ENCODE measurements at places on chromosomes 2 and 18. TPM values are rescaled to one million over a fixed set of nuclear protein-coding genes. Genes with fewer than 3 reads are reported as not detected.
A peak's percentile ranks its signal among the peaks of the same experiment; 100 is the strongest.

- no peaks in the 10 kb centered on the region for H3K4me1 ChIP-seq
- DNase-seq = no peak
- no peak overlapping the region for H3K27ac ChIP-seq
- H3K4me3 ChIP-seq = no peak overlapping the region
- H3K36me3 ChIP-seq = no peaks in the 10 kb centered on the region
- no peaks in the 10 kb centered on the region for H3K27me3 ChIP-seq
Measured at GRCh38 chr18:60295674-60296073, 76.9 kb downstream of the MC4R start.

DNA sequence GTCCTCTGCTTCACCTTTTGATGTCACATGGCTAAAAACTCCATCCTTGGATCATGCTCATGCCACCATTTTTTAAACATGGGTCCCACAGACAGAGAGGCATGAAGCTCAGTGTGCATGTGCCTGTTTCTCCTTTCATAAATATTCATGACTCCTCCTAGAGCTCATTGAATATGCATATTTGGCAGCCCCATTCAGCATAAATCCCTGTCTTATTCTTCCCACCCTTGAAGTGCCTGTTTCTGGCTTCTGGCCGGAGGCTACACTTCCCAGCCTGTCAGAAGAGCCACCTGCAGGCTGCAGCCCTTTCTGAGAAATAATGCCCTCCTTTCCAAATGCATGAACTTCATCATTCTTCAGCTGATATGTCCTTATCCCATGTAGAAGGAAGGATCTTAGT lies 109.7 kb downstream of the LDLRAD4 start:
- H3K36me3 ChIP-seq = no peaks in the 10 kb centered on the region
- H3K27ac ChIP-seq = peak overlapping the region; percentile 20
- H3K27me3 ChIP-seq = peaks cover 2% of the 10 kb centered on the region
- H3K4me1 ChIP-seq = peaks cover 3% of the 10 kb centered on the region
- no peak overlapping the region for H3K4me3 ChIP-seq
- DNase-seq = no peak

GRCh38 chr2:164257742-164258141 lies 363.5 kb downstream of the GRB14 start:
- no peak for DNase-seq
- no peaks in the 10 kb centered on the region for H3K27me3 ChIP-seq
- no peak overlapping the region for H3K4me3 ChIP-seq
- H3K4me1 ChIP-seq = no peaks in the 10 kb centered on the region

DNA sequence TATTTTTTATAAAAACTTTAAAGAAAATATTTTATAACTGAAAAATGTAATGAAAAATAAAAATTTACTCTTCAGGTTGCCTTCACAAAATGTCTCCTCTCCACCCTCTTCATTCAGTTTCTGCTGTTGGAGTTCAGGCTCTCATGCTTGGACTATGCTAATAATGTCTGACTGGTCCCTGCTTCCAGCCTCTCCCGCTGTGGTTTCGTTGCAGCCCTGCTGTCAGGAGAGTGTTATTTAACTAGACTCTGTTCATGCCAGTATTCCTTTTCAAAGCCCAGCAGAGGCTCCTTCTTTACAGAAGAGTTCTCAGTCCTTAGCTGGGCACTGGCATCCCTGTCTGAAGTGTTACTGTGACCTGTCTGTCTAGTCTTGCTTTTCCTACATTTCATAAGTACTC lies 40.4 kb downstream of the CLIP4 start:
- H3K4me3 ChIP-seq = no peak overlapping the region
- H3K4me1 ChIP-seq = peaks cover 7% of the 10 kb centered on the region
- peak overlapping the region; percentile 44 for H3K27ac ChIP-seq
- H3K27me3 ChIP-seq = no peaks in the 10 kb centered on the region

The ERBB4 gene
- total RNA-seq = not detected

The SERTAD2 gene
- total RNA-seq = 27.0 TPM

- H3K27me3 ChIP-seq = peaks cover 17% of the 10 kb centered on the region
- H3K4me1 ChIP-seq = no peaks in the 10 kb centered on the region
- no peak overlapping the region for H3K27ac ChIP-seq
- no peaks in the 10 kb centered on the region for H3K36me3 ChIP-seq
- peak; percentile 38 for DNase-seq
- H3K4me3 ChIP-seq = no peak overlapping the region
Measured at GRCh38 chr2:54503192-54503591, 47.1 kb downstream of the SPTBN1 start.

GRCh38 chr18:35174093-35174731 lies 66.6 kb upstream of the ZNF397 start:
- no peak overlapping the region for H3K4me3 ChIP-seq
- H3K36me3 ChIP-seq = peaks cover 8% of the 10 kb centered on the region
- H3K27me3 ChIP-seq = no peaks in the 10 kb centered on the region
- H3K4me1 ChIP-seq = peaks cover 8% of the 10 kb centered on the region
- peak overlapping the region; percentile 40 for H3K27ac ChIP-seq
- DNase-seq = no peak

DNA sequence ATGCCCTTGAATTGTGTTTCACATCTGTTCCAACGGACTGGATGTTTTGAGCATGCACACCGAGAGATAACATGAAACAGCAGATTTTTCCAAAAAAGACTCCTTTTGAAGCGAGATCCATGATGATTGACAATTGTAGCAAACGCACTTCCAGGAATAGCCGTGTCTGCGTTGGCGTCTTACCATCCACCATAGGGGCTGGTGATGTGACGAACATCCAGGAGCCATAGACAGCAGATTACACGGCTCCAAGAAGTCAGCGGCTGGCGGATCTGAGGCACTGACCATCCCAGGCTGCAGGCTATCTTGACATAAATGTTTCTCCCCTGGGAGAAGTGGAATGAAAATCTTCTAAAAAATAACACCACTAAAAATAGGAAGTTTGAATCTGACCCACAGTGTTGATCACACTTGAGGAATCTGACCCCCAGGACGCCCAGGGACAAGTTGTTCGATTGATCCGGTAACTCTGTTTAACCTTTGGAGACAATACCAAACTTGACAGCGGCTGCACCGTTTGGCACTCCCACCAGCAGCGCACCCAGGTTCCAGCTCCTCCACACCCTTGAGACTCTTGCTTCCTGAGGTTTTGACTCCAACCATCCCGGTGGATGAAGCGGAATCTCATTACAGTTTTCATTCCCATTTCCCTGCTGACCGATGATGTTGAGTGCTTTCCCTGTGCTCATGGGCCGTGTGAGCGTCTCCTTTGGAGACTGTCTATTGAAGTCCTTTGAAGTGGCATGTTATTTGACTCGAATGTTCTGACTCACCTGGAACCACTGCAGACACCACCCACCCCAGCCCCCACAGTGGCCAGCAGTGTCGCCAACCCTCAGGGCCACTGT lies 140.0 kb upstream of the GPC1 start:
- H3K27ac ChIP-seq = no peak overlapping the region
- no peak overlapping the region for H3K4me3 ChIP-seq
- no peaks in the 10 kb centered on the region for H3K27me3 ChIP-seq
- no peaks in the 10 kb centered on the region for H3K4me1 ChIP-seq

The RBM43 gene
- 11.6 TPM for total RNA-seq

GRCh38 chr2:236670235-236670620 lies 100.6 kb downstream of the ACKR3 start:
- peaks cover 6% of the 10 kb centered on the region for H3K27me3 ChIP-seq
- H3K4me1 ChIP-seq = peaks cover 1% of the 10 kb centered on the region
- H3K36me3 ChIP-seq = no peaks in the 10 kb centered on the region
- no peak overlapping the region for H3K27ac ChIP-seq
- no peak overlapping the region for H3K4me3 ChIP-seq

DNA sequence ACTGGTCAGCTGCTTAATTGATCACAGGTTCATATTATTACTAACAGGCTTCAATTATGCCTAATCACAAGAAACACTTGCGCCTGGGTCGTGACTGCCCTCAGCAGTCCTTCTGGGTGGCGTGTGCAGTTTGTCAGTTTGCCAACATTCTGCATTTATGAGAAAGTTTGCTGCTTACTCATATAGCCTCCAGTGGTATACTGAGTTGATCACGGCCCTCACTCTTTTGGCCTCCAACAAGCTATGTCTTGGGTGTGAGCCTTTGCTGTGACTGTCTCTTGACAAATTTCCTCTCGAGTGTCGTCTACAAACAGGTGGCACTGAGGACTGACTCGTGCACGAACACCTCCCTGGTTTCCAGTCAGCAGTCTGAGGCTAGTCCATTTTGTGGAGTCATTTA lies 27.3 kb downstream of the DCDC2C start:
- no peak for DNase-seq
- no peak overlapping the region for H3K27ac ChIP-seq
- no peaks in the 10 kb centered on the region for H3K36me3 ChIP-seq
- no peak overlapping the region for H3K4me3 ChIP-seq

DNA sequence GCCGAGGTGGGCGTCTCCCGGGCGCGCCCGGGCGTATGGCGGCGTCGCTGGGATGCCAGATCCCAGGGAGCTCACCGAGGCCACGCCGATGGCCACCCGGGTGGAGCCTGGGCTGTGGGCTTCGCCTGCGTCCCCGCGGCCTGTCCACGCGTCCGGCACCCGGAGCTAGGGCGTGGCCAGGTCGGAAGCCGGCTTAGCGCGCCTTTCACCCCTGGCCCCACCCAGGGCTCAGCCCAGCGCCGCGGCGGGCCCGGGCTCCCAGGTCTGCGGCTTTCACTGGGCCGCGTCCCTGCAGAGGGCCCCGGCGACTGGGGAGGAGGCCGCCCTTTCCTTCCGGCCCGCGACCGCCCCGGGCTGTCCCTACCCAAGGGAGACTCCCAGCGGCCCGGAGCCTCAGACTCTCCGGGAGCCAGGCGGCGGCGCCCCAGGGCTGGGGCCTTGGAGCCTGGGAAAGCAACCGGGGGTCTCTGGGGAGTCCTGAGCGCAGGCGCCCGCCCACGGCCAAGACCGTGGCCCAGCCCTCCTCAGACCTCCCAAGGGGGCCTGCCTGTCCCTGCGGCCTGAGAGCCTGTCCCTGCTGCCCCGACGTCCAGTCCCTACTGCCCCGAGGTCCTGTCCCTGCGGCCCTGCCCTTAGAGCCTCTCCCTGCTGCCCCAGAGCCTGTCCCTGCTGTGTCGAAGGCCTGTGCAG lies 36.3 kb upstream of the ITM2C start:
- DNase-seq = peak; percentile 64
- H3K4me3 ChIP-seq = peak overlapping the region; percentile 47
- no peaks in the 10 kb centered on the region for H3K36me3 ChIP-seq
- H3K27ac ChIP-seq = no peak overlapping the region
- peaks cover 53% of the 10 kb centered on the region for H3K27me3 ChIP-seq

- H3K36me3 ChIP-seq = no peaks in the 10 kb centered on the region
- H3K4me1 ChIP-seq = no peaks in the 10 kb centered on the region
- no peak for DNase-seq
- no peak overlapping the region for H3K4me3 ChIP-seq
- H3K27ac ChIP-seq = no peak overlapping the region
Measured at GRCh38 chr2:16179701-16180416, 239.5 kb downstream of the MYCN start.

GRCh38 chr18:57447154-57447621 lies 12.0 kb downstream of the ONECUT2 start:
- H3K27me3 ChIP-seq = peaks cover 41% of the 10 kb centered on the region
- no peak overlapping the region for H3K4me3 ChIP-seq
- no peaks in the 10 kb centered on the region for H3K36me3 ChIP-seq
- H3K27ac ChIP-seq = no peak overlapping the region
- DNase-seq = peak; percentile 57

DNA sequence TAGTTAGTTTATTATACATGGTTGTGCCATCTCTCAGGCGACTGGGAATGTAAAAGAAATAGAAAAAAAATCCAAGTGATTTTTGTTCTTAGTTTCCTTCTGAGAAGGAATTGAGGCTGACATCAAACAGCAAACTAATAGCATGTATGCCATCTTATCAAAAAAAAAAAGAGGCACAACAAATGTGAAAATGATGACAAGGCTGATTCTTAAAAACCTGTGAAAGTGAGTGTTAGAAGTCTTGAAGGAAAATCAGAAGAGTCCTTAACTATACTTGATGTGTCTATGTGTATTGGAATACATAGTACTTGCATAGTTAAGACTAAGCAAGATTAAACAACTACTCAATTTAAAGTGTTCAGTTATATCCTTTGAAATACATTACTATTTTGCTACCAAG lies 161.0 kb downstream of the CCDC85A start:
- H3K27ac ChIP-seq = no peak overlapping the region
- no peaks in the 10 kb centered on the region for H3K36me3 ChIP-seq
- H3K4me1 ChIP-seq = no peaks in the 10 kb centered on the region
- DNase-seq = no peak

The RGPD8 gene
- total RNA-seq = 13.7 TPM

DNA sequence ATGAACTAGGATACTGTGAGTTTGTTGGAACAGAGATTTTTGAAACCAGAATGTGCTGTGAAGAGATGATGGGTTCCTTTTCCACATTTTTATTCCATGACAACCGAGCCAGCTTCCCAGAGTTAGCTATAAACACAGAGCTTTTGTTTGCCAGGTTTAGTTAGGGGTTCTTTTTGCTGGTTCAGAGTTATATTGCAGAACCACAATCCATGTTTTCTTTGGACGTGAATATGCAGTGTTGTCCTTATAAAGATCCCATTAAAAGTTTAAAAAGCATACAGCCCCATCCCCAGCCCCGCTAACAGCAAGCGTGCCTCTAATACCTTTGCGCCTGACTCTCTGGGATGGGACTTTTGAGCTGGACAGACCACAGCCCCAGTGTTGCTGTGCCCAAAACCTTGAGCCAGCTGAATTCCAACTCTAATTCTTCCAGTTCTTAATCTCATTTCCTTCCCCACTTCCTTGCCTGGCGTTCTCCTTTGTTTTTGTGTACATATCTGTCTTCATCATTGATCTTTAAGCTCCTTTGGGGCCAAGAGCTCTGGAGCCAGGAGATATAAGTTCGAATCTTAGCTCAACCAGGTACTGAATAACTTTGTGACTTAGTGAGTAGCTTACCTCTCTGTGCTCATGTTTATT lies 72.3 kb downstream of the SPATS2L start:
- no peak for DNase-seq
- H3K4me1 ChIP-seq = peaks cover 77% of the 10 kb centered on the region
- H3K4me3 ChIP-seq = no peak overlapping the region

DNA sequence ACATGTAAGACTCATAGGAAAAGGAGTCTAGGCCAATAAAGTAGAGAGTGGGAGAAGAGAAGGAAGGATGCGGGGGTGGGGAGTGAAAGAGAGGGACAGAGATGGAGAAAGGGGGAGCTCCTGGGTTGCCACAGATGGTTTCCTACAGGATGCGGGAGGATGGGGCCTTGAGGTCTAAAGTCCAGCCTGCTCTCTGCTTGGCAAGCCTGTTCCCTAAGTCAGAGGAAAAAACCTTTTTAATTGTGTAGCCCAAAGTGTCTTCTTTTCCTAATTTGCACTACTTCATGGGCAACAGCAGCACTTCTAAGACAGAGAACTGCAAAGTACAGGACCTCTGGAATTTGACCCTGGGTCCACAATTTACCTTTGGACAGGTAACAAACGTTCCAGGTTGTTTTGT lies 1.4 kb upstream of the FAM110C start:
- H3K36me3 ChIP-seq = no peaks in the 10 kb centered on the region
- DNase-seq = no peak
- H3K27me3 ChIP-seq = peaks cover 61% of the 10 kb centered on the region
- H3K4me3 ChIP-seq = no peak overlapping the region
- H3K4me1 ChIP-seq = peaks cover 6% of the 10 kb centered on the region
- H3K27ac ChIP-seq = no peak overlapping the region

- no peak overlapping the region for H3K4me3 ChIP-seq
- H3K27me3 ChIP-seq = peaks cover 14% of the 10 kb centered on the region
- H3K27ac ChIP-seq = no peak overlapping the region
- no peak for DNase-seq
- peaks cover 22% of the 10 kb centered on the region for H3K4me1 ChIP-seq
Measured at GRCh38 chr2:222756951-222757650, 85.6 kb downstream of the MOGAT1 start.

GRCh38 chr2:42791606-42792005 lies 777 bp downstream of the HAAO start:
- no peak overlapping the region for H3K27ac ChIP-seq
- H3K27me3 ChIP-seq = peaks cover 33% of the 10 kb centered on the region
- peaks cover 15% of the 10 kb centered on the region for H3K4me1 ChIP-seq
- H3K36me3 ChIP-seq = no peaks in the 10 kb centered on the region

- peaks cover 8% of the 10 kb centered on the region for H3K27me3 ChIP-seq
- no peak for DNase-seq
- peaks cover 19% of the 10 kb centered on the region for H3K4me1 ChIP-seq
- H3K4me3 ChIP-seq = no peak overlapping the region
Measured at GRCh38 chr2:111698089-111698488, 185.9 kb downstream of the ANAPC1 start.

Data from activated naive CD8-positive, alpha-beta T cell treated with anti-CD3 and anti-CD28 coated beads, Interleukin-2, amount 10 ng/mL, durations not matched to agents 7 days and 5 days (primary cell).